ENCODE measurements at places on chromosomes 16 and 17. TPM values are rescaled to one million over a fixed set of nuclear protein-coding genes. Genes with fewer than 3 reads are reported as not detected.

TTYH2 gene
- 1.9 TPM for total RNA-seq

C16orf96 gene
- not detected for total RNA-seq

CTRB1 gene
- not detected for total RNA-seq

PABPN1L gene
- not detected for total RNA-seq

PRAC2 gene
- total RNA-seq: not detected

AIPL1 gene
- not detected for total RNA-seq

HBA2 gene
- not detected for total RNA-seq

CTCF gene
- total RNA-seq: 30.6 TPM

RNF157 gene
- 2.8 TPM for total RNA-seq

TPSAB1 gene
- total RNA-seq: not detected

PLXDC1 gene
- total RNA-seq: 1.9 TPM

ADORA2B gene
- 27.8 TPM for total RNA-seq
